ENCODE measurements at places on chromosomes 1 and 21.

GRCh38 chr21:46191686-46192575, 7.7 kb upstream of the SPATC1L start:
- no peak for DNase-seq

DNA sequence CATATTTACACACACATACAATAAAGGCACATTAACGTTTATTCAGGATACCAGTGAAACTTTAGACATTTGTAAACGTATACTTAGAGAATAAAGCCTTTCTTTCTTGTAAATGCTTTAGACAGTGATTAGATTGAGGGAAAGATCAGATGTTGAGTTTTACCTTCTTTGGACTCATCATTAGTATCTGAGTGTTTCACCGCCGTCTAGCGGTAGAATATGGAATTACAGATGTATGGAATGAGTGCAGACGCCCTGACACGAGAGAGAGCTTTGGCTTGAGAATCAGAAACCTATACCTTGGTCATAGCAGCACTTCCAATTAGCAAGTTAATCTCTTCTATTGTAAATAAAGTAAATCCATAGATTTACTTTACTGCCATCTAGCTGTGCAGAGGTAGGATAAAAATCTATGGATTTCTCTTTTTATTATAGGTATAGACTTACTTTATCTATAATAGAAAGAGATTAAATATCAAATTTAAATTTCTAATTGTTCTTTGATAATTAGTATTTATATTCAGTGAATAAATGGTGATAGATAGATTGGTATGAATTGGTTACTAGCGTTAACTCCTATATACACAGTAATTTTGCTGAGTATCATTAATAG, 12.6 kb downstream of the FLG2 start:
- peak; percentile 21 for DNase-seq

GRCh38 chr1:97364086-97364485, 556.7 kb downstream of the DPYD start:
- DNase-seq = no peak

- no peak for DNase-seq
Observed at GRCh38 chr1:58782178-58783089, 1.4 kb downstream of the JUN start.

DNA sequence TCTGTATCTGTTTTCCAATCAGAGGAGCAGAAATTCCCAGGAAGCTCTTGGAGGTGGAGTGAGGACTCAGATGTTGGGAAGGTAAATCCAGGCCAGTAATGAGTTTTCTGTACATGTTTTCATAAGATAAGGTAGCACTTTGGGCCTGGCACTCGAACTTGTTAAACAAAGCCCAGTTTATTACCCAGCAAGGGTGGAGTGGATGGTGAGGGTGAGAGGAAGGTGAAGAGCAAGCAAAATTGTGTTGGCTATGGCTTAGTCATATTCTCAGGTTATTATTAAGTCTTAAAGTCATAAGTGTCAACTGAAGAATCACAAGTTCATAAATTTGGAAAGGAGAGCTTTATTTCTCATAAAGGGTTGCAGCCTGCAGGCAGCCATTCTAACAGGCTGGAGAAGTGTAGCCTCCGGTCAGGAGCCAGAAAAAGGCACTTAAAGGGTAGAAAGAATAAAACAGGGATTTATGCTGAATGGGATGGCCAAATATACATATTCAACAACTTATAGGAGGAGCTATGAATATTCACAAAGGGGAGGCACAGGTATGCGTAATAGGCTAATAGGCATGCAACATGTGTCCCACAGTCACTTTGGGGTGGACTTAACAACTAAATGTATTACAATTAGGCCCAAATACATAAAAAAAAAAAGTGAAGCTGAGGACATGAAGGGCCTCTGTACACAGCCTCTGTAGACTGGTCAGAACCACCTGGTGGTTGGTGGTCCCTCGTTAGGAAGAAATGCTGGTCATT, 523.9 kb downstream of the LMO4 start:
- no peak for DNase-seq

GRCh38 chr1:207049974-207050391, 1.0 kb downstream of the YOD1 start:
- DNase-seq = no peak

DNA sequence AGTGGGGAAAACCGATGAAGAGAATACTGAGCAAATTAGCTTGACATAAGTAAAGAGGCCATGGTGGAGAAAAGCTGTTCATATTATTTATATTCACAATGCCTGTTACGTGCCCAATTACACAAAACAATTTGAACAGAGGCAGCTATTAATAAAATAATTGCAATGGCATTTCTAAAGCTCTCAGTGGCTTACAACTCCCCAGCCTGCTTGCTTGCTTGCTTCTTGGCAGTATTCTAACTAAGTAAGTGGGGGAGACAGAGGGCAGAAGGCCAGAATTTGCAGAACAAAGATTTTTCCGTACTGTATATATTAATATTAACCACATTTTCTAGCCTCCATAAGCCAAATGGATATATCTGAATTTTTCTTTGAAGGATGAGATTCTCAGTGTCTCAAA, 12.9 kb downstream of the PTPN14 start:
- no peak for DNase-seq

GRCh38 chr1:145956781-145957442, 905 bp downstream of the LIX1L start:
- DNase-seq = no peak

- no peak for DNase-seq
Observed at GRCh38 chr1:38297246-38297645, 250.7 kb upstream of the POU3F1 start.

- DNase-seq = no peak
Observed at GRCh38 chr1:198968866-198969265, 330.0 kb downstream of the PTPRC start.

DNA sequence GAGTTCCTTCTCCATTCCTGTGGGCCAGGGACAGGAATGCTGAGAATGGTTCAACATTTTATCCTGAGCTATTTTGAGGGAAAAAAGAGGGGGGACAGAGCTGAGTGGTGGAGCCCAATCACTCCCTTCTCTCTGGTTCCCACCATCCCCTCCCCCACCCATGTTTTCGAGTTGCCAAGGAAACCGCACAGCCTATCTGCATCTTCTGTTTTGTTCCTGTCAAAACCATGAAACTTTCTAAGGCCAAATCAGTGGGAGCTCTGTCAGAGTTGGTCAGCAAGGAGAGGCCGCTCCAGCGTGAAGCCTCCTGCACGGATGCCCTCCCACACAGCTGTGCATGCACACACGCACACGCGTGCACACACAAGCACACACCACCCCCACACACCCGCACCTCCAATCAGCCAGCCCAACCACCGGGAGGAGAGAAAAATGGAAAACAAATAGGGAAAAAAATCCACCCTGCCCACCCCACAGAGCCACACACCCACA, 54.5 kb upstream of the ATP2B4 start:
- no peak for DNase-seq

DNA sequence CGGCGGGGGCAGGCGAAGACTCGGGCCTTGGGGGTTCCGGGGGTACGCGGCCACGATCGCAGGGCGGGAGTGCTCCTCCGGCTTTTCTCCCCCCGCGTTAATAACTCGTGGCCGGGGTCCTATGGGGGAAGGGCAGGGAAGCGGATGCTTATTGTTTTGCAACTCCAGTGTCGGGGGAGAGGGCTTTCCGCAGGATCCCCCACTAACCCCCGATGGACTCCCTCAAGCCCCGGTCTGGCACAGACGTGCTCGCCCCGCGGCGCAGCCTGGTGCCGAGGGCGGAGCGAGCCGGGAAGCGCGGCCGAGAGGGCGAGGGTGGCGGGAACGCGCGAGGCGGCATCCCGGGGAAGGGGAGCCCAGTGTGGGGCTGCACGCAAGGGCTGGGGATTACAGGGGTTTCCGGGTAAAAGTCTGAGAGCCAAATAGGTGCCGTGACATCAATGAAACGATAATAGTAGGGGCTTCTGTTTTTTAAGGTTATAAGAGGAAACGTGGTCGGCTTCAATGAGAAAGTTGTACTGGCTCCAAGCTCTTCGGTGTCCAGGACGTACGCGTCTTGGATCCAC, 772 bp downstream of the UCK2 start:
- no peak for DNase-seq

DNA sequence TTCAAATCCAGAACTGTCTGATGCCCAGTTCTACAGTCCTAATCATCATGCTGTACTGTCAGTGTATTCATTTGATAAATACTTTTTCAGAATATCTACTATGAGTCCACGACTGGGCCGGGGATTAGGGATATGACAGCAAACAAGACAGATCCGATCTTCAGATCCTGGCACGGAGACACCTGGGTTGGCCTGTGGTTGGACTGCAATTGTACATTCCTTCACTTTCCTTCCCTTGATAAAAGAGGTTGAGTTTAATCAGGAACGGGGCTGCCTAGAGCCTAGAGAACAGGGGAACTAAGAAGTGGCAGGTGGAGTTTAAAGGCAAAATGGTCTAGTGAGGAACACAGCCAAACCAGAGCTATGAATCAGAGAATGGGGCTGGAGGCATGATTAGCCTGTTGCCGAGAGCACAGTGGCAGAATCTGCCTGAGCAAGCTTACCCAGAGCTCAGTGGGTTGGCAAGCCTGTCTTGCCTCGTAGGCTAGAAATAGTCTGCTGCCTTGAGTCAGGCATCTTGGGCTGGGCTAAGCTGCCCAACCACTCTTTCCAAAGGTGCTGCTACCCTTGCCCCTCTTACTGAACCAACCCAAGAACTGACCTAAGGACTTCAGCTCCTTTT, 38.1 kb upstream of the PTCH2 start:
- no peak for DNase-seq

- no peak for DNase-seq
Observed at GRCh38 chr1:162946701-162947100, 85.7 kb upstream of the CCDC190 start.

GRCh38 chr21:16085421-16085820, 355.6 kb downstream of the USP25 start:
- DNase-seq = no peak

GRCh38 chr1:206575894-206576737, 36.1 kb downstream of the EIF2D start:
- DNase-seq = no peak

GRCh38 chr1:212364985-212365384, 49.7 kb downstream of the PACC1 start:
- no peak for DNase-seq

- DNase-seq = no peak
Observed at GRCh38 chr21:42379426-42380215, 13.3 kb upstream of the TFF1 start.

DNA sequence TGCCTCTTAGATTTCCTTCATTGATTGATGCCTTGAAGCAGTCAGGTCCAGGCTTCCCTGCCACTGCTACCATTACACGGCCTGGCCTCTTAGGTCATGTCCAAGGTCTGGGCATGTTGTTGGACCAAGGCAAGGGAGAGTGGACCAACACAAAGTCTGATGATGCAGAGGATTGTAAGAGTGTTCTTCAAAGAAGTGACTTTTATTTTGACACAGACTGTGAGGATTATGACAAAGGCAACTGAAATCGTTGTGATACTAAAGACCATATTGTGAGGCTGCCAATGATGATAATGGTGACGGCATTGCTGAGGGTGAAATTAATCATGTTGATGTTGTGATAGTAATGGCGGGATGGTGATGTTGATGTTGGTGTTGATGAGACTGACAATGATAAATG, 149.5 kb downstream of the GRIK3 start:
- no peak for DNase-seq

DNA sequence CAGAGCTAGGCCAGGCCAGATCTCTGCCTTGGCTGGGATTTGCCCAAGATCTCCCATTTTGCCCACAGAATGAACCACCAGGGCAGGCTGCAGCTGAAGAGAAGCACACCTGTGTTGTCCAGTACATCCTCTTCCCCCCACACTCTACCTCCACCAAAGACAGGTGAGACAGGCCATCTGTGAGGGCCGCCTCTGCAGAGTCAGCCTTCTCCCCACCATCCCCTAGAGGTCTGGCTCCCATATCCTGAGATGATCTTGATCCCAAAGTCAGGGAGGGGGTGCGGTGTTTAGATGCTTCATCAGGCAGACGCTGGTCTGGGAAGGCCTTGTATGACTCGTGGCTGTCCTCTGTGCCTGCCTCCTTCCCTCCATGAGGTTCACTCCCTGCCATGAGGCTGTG, 28.7 kb downstream of the HYI start:
- no peak for DNase-seq

DNA sequence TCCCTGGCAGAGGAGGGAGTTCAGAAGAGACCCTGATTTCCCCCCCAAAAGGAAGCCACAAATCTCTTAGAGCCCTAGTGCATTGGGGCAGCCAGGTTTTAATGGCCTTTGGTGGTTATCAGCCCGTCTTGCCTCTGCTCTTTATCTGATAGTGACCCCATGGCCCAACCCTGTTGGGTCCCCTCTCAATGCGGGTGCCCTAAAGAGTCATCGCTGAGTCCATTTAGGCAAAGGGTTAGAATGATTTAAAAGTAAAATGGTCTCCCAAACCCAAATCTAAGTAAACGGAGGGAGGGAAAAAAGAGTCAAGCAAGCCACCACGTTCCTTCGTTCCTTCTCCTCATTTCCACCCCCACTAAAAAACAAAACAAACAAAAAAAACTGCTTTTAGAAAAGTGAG, 164.0 kb downstream of the RUNX1 start:
- DNase-seq = no peak

Measured in fibroblast of skin of left quadriceps (primary cell).